Fibroblast of skin of right quadriceps (primary cell): ENCODE measurements at places on chromosomes 4 and X.

- DNase-seq = peak; percentile 21
These were observed 143.6 kb downstream of the APBB2 start for GRCh38 chr4:41070516-41071281.

DNA sequence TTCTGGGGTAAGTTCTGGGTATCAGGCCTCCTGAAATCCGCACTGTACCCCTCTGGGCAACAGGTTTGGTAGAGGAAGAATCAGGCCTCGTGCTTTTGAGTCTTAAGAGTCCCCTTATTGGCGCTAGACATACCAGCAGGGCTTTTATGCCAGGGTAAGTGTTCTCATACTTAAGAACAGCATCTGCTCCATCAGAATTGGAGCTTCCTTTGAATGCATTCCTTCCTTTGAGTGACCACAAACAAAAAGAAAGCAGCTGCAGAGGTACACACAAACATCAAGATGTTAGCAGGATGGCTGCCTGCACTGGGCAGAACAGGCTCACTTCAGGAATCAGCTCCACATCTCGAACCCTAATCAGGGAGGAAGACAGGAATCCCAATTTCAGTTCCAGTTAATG lies 156.8 kb downstream of the MGST2 start:
- no peak for DNase-seq

GRCh38 chr4:89222170-89222569 lies 85.4 kb downstream of the GPRIN3 start:
- DNase-seq = no peak

DNA sequence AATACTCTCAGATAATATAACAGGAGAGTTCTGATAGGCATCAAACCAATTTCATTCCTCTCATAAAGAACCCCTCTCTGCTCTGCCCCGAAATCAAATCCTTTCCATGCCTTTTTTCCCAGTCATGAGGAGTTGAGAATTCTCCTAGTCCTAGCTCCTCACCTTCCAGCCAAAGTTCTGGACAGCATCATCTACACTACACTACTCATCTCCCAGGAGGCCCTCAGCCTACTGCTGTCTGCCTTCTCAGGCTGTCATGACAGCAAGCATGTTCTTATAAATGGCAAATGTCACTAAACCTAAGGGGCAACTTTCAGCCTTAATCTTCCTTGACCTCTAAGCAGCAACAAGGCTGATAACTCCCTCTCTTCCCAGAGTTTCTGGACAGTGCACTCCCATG lies 26.6 kb downstream of the MAPK10 start:
- no peak for DNase-seq

DNA sequence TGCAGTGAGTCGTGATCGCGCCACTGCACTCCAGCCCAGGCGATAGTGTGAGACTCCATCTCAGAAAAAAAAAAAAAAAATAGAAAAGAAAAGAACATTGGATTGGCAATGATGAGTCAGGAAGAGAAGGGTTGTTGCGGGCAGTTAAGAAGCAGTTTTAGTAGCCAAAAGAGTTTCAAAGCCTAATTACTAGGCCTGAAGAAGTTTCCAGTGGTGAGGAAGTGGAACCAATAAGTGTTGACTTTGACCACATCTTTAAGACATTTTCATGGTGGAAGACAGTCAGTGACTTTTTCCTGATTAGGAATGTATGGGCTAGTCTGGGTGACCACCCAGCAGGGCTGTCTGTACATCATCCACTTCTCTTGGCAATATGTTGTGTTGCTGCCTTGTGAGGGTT lies 442.3 kb downstream of the AFF2 start:
- no peak for DNase-seq

GRCh38 chrX:68193234-68193633 lies 240.1 kb downstream of the OPHN1 start:
- no peak for DNase-seq

GRCh38 chr4:173505924-173506518 lies 24.0 kb downstream of the HAND2 start:
- DNase-seq = peak; percentile 63

DNA sequence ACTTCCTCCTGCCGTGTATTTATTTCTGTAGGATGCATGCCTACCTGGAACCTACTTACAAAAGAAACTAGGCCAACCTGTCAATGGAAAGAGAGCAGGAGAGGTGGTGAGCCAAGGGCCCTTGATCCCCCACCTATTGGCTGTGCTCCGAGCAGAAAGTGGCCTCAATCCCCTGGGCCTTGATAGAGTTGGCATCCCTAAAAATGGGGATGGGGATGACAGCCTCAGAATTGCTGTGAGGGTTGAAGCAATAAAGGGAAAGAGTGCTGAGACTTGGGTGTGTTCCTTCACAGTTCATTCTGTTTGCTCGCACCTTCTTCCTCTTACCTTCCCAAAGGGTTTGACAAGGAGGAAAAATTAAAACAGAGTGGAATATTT lies 314.7 kb downstream of the STK32B start:
- no peak for DNase-seq

DNA sequence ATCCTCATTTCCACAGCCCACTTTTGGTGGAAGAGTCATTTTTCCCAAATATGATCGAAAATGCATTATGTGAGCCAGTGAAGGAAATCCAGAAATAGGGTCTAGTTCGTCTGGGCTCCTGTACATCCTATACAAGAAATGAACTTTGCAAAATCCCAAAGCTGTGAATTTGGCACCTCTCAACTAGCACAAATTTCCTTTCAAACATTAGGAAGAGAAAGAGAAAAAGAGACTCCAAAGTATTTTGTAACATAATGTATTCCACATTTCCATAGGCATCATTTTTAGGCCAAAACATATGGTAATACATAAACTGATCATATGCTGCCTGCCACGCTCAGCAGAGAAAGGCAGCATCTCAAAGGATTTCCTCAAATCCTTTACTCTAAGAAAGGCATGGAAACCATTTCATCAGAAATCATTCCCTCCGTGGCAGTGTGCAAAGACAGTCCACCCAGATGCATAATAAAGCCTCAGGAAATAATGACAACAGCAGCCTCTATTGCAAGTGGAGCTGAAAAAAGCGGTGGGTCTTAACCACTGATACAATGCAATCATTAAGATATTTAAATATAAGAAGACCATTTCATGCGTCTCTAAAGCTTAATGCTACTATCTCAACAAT lies 56.8 kb downstream of the ANOS1 start:
- no peak for DNase-seq

GRCh38 chr4:150722908-150723362 lies 141.0 kb downstream of the MAB21L2 start:
- no peak for DNase-seq

GRCh38 chr4:112075906-112076305 lies 69.3 kb upstream of the FAM241A start:
- no peak for DNase-seq

- DNase-seq = no peak
These were observed 82.8 kb downstream of the PPP4R3C start for GRCh38 chrX:27380163-27380845.

DNA sequence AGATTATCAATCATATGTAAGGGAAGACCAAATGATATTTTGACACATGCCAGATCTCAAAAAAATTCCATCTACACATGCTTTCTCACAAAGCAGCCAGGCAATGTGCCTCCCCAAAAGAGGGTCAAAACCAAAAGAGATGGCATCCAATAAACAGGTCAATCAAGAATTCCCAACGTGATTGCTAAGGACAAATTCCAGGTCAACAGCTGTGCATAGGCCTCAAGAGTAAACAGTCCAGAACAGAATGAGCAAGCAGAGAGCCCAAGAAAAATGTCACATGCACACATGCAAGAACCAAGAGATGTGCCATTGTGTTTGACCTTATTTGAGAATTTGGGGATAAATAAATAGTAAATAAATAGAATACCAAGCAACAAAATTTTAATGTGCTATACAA lies 136.7 kb downstream of the APBB2 start:
- DNase-seq = no peak

DNA sequence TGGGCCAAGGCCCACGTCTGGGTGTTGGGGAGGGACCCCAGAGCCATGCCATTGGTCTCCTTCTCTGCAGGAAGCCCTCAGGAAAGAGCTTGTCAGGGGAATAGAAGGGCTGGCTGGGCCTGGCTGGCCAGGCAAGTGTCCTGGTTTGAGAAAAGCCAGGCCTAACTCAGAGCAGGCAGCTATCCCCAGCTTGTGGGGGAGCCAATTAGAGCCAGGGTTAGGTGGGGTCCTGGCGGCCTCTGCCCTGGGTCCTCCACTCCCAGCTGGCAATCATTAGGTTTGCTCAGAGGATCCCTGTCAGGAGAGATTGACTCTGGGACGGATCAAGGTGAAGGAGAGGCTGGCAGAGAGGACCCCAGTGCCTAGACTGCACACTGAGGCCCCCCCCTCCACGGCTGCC lies 64.8 kb downstream of the PJA1 start:
- DNase-seq = no peak

GRCh38 chrX:154727871-154728270 lies 23.0 kb downstream of the GAB3 start:
- peak; percentile 70 for DNase-seq

GRCh38 chr4:137536789-137537561 lies 4.7 kb upstream of the PCDH18 start:
- no peak for DNase-seq

GRCh38 chr4:67460574-67460973 lies 84.7 kb downstream of the CENPC start:
- DNase-seq = no peak

- DNase-seq = peak; percentile 66
These were observed 49.2 kb upstream of the SCRG1 start for GRCh38 chr4:173448103-173448502.

- DNase-seq = peak; percentile 71
These were observed 534.7 kb downstream of the ANKRD50 start for GRCh38 chr4:124177647-124178425.

DNA sequence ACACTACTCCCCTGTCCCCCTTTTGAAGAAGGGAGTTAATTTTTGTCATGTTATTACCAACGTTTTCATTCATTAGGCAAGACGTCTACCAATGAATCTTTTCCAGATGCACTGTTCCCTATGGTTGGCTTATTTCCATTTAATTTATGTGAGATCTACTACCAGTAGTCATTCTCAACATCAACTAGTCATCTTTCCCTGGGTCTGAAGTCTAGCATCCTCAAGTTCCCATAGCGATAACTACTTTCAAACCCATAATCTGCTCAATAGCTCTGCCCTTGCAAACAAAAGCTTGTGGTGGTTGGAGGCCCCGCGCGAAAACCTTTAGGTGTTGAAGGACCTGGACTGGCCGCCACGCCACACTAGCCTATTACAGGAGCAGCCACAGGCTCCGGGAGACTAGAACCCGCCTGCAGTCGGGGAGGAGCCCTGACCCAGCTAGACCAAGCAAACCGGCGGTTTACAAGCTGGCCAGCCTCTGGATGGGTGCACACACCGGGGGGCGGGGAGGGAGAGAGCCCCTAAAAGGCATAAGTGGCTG lies 746 bp downstream of the PPAT start:
- DNase-seq = peak; percentile 46

DNA sequence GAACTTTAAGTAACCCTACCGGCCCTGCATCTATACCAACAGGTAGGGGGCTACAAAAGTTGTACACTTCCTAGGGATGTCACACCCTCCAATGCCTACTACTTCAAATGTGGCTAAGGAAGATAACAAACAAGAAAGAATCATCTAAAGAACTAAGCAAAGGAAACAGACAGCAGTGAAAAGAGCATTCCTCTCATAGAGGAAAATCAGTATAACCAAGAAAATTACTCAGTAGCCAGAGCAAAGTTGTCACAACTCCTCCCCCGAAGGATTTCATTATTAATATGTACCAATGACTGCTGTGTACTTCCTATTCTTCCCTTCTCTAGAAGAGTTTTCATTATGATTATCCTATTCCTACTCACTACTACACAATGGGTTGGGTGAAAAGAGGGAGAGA lies 12.6 kb downstream of the ANKRD17 start:
- DNase-seq = no peak

DNA sequence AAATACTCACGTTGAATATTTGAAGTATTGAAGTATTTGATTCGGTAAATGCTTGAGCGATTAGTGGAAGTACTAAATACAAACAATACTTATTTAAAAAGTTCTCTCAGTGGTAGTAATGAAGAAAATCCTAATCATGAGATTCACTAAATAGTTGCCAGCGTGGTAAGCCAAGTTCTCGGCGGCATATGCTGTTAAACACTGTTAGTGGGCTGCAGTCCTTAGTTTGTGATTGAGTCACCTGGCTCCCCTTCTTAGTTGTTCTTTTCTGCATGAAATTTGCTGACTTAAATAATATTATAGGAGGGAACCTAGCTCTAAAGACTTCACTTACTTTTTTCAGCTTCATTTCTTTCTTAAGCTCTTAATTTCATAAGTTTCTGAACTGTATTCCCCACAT lies 51.4 kb downstream of the STIM2 start:
- DNase-seq = no peak

GRCh38 chrX:75131973-75132627 lies 24.0 kb downstream of the ABCB7 start:
- no peak for DNase-seq

GRCh38 chr4:145189981-145190380 lies 9.6 kb upstream of the OTUD4 start:
- DNase-seq = peak; percentile 15

DNA sequence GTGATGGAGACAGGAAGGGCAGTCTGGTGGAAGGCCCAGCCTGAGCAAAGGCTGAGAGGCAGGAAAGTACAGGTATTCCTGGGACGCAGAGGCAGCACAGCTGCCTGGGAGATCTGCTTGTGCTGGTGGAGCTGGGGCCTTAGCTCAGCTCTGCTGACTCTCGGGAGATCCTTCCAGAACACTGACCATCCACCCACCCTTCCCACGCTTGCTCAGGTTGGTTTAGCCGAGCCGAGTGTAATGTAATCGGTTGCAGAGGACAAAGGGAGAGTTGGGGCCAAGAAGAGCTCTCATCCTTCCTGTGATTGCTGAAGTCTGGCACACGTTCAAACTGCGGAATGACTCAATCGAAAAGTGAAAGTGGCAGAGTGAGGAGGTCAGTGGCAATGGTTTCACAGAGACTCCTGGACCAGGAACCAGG lies 43.1 kb upstream of the GPR78 start:
- DNase-seq = peak; percentile 72

- DNase-seq = no peak
These were observed 219.1 kb upstream of the BMP3 start for GRCh38 chr4:80811406-80811805.

GRCh38 chr4:140289486-140289885 lies 84.0 kb upstream of the SCOC start:
- DNase-seq = no peak

DNA sequence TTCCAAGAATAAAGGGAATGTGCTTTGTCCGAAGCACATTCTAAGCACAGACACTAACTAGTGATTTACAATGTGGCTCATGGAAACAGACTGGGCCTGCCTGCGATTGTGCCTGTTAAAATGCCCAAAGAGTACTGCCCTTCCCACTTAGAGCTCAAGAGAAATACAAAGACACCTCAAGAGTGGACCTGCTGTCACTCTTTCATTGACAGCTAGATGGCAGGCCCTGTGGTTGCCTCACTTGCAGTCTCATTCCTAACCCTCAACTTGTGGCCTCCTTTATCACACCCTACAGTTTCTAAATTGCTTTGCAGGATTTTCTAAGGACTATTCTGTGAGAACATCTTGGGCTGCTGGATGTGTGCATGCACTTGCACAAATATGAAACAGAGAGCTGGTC lies 331.0 kb upstream of the EMCN start:
- DNase-seq = no peak

GRCh38 chrX:39820938-39821708 lies 276.6 kb downstream of the BCOR start:
- DNase-seq = peak; percentile 49

- DNase-seq = no peak
These were observed 965 bp downstream of the PPA2 start for GRCh38 chr4:105472871-105473323.
